ENCODE measurements at places on chromosomes 5 and 9.

GRCh38 chr5:157063776-157064430 is 5.0 kb upstream of the HAVCR1 start:
- no peak for DNase-seq

- DNase-seq, result no peak
Measured at GRCh38 chr9:111661150-111661801, at the start of gene GNG10. Gene GNG10 (plus strand): TSS chr9:111661605. CDS start chr9:111661635, 30 bp downstream.

DNA sequence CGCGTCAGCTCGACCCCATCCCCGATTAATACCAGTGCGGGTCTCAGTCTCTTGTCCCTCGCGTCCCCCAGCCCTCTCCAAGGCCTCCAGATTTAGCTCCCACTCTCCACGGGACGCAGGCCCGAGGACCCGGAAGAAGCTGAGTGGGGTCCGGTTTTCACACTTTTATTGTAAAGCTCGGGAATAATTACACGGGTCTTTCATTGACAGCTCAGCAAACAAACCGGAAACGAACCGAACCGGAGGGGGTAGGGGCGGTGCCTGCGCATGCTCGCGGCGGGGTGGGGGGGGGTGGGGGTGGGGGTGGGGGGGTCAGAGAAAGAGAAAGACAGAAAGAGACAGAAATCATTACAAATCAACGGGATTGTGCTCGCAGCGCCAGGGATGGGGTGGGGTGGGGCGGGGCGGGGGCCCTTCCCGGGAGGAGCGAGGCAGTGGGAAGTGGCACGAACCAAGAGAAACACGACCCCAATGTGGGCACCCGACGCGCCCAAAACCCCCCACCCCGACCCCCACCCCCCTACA is 27.9 kb downstream of the PCDH1 start:
- DNase-seq, result no peak

DNA sequence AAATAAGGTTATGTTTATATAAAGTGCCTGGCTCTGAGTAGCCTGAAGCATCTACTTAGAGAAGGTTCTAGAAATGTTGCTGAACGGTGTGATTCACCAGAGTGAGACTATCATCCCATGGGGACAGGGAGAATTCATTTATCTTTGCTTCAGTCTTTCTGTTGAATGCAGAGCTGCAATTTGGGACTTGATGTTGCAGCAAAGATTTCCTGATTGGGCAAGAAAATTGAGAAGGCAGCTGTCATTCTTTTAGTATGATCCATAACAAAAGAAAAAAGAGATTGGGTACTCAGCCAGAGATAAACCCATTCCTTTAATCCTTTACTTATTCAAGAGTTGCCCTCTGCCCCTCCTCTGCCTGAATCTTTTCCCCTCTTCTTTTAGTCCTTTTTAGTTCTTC is 456.3 kb upstream of the WWC1 start:
- no peak for DNase-seq

DNA sequence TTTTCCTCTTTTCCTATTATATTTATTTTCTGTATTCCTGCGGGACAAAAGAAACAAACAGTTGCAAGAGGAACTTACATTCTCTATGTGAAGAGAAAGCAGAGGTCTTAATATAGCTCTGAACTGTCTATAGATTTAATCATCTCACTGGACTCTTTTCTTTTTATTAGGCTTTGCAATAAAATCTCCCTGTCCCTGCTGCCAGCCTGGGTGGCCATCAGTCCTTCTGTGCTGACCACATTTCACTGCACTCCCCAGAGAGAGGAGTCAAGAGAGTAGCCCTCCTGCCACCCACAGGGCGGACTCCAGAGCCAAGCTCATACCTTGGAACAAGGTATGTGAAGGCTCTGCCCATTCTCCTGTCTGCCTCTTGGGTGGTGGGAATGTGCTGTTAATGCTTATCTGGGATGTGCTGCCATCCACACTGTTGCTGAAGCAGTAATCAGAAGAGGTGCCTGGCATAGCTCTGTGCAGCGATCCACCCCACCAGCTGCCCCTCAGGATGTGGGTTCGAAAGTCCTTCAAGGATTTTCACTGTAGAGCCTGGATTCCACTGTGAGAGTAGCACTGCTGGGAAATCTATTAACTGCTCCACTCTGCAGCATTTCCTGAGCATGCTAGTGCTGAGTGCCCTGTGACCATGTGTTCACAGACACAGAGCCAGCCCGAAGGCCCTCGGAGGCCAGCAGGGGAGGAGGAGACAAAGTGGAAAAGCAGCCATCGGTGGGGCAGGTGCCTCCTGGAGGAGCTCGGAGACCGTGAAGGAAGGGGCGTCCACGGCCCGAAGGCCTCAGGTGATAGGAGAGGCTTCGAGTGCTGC is 334.6 kb downstream of the MED10 start:
- DNase-seq, result no peak

- no peak for DNase-seq
Measured at GRCh38 chr5:162858770-162859169, 578.6 kb upstream of the CCNG1 start.

- no peak for DNase-seq
Measured at GRCh38 chr9:136329211-136329627, 1.9 kb downstream of the GPSM1 start.

DNA sequence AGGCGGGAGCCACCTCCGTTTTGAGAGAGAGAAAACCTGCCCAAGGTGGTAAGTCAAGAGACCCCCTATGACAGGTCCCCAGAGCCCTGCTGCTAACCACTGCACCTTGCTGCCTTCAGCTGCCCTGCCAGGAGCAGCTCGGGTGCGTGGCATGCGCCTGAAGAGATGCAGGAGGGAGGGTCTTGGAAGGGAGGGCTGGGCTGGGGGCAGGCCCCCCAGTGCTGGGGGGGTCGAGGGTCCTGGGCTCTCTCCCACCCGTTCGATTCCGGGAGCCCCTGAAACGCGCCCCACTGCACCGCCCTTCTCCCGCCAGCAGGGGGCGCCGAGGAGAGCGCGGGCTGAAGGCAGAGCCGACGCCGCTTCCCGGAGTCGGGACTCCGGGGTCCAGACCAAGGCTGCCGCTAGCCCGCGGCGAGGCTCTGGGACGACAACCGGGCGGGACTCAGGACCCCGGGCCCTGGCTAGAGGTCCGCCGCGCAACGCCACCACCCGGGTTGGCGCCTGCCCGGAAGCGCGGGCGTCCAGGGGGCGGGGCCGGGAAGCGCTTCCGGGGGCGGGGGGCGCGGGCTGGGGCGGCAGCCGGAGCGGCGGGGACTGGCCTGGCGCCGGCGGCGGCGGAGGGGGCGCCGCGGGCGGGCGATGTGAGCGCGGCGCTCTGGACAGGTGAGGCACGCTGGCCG is at the start of gene ZBTB34:
Gene ZBTB34 (plus strand): TSS at position 563 of the 680 bp plus-strand sequence. CDS start 18,761 bp downstream, outside the sequence.
- no peak for DNase-seq

GRCh38 chr5:141808857-141809256 is 69.4 kb downstream of the PCDH1 start:
- no peak for DNase-seq

DNA sequence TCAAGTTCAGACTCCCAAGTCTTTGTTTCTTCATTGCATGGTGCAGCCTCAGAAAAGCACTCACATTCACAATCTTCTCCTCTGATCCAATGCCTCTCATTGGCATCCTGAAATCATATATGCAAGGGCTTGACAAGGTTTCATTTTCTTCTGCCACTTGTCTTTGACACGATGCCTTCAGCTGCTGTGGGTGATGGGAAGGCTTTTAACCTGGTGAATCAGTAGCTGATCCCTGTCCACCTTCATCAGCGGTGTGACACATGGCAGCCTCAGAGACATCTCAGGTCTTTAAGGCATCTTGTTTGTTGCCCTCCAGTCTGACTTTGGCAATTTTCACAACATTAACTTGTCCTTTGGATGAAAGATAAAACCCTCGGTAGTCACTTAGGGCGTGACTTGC is 147.2 kb downstream of the PRELID2 start:
- DNase-seq, result no peak

DNA sequence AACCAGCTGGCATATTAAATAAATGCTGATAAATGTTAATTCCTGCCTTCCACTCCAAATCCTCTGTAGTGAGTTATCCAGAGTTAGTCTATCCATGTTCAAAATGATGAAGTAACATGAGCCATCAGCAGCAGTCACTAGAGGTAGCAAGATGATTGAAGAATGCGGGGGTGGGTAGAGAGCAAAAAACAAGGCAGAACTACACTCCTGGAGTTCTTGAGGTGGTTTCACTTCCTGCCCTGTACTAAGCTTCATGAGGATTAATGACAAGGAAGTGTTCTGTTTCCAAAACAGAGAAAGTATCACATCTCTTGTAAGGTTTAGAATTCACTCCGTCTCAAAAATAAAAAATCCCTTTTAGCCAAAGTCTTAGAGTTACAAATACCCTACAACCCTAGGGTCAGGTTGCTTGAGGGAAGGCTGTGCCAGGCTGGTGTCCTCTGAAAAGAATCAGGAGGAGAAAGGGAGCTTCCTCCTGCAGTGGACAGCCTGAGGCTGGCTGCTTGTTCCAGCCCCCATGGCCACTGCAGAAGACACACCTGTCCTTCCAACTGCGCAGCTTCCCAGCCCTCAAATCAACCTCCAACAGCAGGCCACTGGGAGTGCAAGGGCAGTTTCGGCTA is 180.2 kb downstream of the DENND1A start:
- DNase-seq, result peak; percentile 69

- DNase-seq, result no peak
Measured at GRCh38 chr9:87803166-87803565, 77.2 kb downstream of the CTSL start.

DNA sequence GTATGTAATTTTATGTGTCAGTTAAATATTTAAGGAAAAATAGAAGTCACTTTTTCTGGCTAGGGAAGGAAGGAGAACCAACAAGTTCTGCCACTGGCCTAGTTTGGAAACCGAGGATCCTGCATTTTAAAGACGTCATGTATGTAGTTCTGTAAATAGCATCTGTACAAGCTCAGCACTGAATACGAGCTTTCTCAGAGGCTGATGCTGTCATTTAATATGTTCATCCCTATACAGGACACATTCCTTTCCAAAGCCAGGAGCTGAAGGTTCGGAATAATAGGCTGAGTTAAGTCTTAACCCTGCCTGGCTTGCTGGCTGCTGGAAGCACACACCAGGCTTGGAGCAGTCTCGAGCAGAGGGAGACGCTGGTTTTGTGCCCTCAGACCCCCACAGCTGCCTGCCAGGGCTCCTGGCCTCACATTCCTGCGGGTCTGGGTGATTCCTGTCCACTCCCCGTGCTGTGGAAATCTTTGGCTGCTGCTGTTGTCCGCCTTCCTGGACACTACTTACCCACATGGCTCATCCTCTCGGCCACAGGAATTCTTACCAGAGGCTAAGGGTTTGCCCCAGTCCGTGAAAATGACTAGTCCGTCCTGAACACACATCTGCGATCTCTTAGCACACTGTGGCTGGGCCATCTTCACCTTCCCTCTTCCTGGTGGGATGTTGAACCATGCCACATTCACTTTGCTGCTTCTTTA is 36.6 kb downstream of the SLC46A2 start:
- DNase-seq, result no peak

DNA sequence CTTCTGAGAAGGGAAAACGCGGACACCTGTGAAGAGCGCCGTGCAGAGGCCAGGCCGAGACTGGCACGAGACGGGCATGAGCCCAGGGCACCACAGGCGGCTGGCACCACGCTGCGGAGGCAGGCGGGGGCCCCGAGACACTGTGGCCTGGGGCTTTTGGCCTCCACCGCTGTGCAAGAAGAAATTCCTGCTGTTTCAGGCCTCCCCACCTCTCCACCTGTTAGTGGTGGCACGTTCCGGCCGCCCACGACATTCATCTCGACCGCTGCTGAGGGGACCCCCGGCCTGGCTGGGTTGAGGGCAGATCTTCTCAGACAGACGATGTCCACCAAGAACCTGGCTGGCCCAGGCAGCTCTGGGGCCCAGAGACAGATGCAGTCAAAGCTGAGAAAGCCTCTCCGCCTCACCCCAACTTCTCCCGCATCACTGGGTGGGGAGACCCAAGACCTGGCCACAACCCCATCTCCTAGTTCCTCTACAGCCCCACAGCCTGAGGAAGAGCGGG is 11.5 kb downstream of the NACC2 start:
- DNase-seq, result no peak

- DNase-seq, result no peak
Measured at GRCh38 chr5:137831526-137831925, 36.1 kb upstream of the MYOT start.

DNA sequence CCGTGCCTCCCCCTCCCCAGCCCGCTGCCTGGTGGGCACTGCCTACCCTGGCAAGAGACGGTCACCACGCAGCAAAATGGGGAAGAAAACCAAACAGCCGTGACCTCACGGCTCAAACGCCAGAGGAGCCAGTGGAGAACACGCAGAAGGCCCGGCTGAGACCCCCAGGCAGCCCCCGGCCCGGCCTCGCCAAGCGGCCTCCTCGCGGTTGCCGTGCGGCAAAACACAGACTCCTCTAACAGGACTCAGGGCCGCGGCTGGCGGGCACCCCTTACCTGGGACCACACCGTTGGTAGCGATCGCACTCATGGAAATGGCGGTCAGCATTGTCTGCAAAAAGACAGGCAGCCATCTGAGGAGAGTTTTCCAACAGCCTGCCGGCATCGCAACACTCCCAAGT is 23.8 kb downstream of the SLC12A7 start:
- DNase-seq, result no peak

GRCh38 chr5:62256161-62257019 is 49.6 kb upstream of the KIF2A start:
- no peak for DNase-seq

DNA sequence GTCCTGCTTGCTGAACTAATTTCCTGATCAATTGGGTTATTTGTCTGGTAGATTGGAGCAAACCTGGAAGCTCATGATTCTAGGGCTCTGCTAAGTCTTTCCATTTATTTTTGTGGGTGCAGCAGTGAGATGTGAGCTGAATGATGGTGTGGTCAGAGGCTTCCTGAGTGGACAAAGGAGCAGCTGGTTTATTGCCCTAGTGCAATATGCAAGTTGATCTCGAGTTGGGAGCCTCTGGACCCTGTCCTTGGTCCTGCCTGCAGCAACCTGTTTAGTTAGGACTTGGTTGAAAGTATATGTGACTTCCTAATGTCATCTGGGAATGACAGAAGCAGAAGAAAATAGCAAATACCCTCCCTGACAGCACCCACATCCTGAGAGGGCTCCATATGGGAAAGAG is 4.2 kb upstream of the UNC5A start:
- peak; percentile 47 for DNase-seq

GRCh38 chr9:121550569-121551512 is 51.2 kb upstream of the GGTA1 start:
- DNase-seq, result peak; percentile 34

DNA sequence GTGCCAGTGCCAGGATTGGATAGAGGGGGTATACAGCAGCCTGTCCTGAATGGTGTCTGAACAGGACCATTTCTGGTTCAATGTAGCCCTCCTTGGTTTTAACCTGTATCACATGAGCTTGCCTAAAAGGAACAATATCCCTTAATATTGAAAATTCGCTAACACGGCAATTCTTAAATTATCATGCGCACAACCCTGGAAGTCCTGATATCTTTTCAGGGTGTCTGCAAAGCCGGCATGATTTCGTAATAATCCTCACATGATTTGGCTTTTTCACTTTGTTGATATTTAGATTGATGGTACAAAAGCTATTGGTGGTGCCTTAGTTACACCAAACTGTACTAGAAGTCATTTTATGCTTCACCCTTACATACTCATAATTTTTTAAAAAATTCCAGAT is 53.2 kb downstream of the PCSK1 start:
- no peak for DNase-seq

DNA sequence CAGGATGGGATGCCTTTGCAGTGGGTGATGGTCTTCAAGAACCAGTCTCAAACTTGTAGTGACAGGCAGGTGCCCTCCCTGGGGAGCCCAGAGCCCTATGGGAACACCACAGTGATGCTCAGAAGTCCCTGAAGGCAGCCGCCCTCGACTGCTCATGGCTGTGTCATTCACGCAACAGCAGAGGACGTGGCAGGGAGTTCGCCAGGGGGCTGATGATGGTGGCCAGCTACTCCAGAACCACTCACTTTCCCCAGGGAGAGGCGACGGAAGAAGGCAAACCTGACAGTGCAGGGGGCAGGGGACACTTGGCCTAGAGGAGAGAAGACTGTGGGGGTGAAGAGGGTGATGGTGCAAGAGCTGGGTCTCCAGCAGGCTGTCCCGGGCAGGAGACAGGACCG is 4.0 kb downstream of the IL13 start:
- no peak for DNase-seq

All from renal cortical epithelial cell (primary cell).